NCI-H748 treated with DMSO at 0.1 percent for 48 hours (cell line): ENCODE measurements at places on chromosomes 3 and 15.
A peak's percentile ranks its signal among the peaks of the same experiment; 100 is the strongest.

- DNase-seq = no peak
These were observed 122.5 kb upstream of the GAP43 start for GRCh38 chr3:115500795-115501194.

DNA sequence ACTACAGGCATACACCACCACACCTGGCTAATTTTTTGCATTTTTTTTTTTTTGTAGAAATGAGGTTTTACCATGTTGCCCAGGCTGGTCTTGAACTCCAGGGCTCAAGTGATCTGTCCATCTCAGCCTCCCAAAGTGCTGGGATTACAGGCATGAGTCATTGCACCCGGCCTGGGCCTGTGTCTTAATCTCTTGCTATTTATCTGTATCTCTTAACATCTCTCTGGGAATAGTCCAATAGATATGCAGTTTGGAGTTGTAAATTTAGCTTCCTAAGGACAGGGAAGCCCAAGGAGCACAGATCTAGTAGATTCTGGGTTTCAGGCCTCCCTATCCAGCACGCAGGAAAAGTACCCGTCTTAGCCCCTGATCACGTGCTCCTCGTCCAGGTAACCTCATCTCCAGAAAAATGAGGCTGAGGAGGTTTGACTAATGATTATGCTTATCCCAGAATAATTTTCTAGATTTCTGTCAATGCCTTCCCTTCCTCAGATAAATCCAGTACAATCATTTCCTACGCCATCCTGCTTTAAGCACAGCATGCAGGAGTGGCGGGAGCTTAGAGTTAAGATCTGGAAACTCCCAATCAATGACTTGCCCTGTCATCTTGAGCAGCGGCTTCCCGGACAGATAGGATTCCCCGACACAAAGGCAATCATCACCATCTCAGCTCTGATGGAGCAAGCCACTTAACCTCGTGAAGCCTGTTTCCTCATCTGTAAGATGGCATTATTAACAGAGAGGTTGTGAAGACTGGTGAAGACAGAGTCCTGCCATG is 12.3 kb upstream of the CTDSPL start:
- no peak for DNase-seq

GRCh38 chr3:3288255-3288654 is 108.8 kb upstream of the CRBN start:
- DNase-seq = no peak

DNA sequence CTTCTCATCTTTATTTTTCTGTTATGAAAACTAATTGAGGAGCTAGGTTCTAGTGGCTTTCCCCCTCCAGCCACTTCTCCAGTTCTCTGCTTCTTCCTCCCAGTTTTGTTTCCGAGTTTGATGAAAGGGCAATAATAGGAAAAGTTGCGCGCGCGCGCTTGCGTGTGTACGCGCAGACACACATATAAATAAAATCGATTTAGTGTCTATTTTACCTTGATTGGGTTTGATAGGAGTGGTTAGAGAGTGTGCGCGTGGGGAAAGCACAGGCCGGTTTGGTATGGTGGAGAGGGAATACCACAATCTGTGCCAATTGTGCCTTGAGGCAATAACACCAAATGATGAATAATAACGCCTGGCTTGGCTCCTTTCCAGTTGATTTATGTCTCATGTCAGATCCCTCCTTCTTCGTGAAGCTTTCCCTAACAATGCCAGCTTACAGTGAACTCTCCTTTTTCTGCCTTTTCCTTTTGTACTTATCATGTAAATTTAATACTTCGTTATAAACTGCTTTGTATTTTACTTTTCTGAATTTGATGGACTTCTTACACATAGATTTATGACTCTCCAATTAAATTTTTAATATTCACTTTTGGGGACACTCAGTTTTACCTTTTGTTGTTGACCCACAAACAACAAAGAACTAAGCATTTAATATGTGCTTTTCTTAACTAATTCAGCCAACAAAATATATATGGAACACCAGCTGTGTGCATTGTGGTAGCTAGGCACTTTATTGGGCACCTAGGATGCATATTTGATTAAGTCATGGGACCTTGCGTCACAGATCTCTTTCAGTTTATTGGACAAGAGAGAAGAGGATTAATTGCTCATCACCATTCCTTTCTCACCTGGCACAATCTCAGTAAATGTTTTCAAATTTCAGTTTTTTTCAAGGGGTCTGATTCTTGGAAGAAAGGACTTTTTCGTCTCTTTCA is 1.7 kb downstream of the TIPARP start:
- peak; percentile 22 for DNase-seq

- no peak for DNase-seq
These were observed 6.8 kb upstream of the PDCD6IP start for GRCh38 chr3:33791477-33792166.

- no peak for DNase-seq
These were observed 5.4 kb upstream of the ACP3 start for GRCh38 chr3:132311841-132312240.

- no peak for DNase-seq
These were observed 302.6 kb upstream of the TBL1XR1 start for GRCh38 chr3:177499779-177500423.

GRCh38 chr15:69931156-69931555 is 166.6 kb downstream of the TLE3 start:
- DNase-seq = no peak

DNA sequence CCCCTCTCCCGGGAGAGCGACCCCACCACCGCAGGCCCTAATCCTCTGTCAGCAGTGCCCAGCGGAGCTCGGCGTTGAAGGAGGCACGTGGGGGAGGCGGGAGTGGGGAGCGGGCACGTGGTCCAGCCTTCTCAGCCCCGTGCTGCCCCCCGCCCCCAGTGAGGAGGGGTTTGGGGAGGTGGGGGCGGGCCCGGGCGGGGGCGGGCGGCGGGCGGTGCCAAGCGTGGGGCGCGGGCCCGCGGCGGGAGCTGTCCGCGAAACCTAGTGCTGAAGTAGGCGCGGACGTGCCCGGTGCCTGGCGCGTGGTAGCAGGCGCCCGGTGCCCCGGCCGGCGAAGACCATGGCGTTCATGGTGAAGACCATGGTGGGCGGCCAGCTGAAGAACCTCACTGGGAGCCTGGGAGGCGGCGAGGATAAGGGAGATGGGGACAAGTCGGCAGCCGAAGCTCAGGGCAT is at the start of gene CPLX3:
TSS of gene CPLX3 (plus strand) at position 264 of the 456 bp plus-strand sequence. CDS start at position 341, 77 bp downstream.
- no peak for DNase-seq

DNA sequence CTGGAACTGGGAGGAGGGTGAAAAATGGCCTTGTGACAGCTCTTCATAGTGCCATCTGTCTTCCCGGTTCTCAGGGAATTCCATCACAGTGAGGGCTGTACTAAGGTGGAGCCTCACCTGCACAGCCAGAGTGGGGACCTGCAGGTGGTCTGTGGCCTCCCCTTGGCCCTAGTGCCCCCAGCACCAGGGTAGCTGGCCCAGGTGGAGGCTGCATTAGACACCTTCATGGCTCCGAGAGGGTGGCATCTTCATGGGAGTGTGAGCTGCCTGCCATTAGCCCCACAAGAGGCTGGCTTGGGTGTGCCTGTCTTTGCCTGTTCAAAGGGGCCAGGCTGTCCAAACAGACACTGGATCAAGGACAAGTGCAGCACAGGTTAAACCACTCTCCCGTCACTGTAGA is 95.5 kb upstream of the PRR23E start:
- DNase-seq = no peak

DNA sequence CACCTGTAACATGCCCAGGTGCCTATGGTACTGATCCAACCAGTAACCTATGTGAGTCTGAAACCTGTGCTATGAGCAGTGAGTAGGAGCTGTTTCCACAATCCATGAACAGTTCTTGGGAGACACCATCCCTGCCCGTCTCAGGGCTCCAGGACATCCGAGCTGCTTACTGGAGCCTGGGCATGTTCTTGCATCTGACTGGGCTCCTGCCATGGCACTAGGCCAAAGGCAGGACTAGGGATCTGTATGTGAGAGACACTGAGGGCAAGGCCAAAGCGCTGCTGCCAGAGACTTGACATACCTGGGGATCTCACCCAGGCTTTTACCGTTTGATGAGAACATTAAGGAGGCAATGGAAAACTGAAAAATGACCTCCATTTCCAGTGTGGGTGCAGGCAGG is 59.8 kb downstream of the WDR76 start:
- DNase-seq = no peak

DNA sequence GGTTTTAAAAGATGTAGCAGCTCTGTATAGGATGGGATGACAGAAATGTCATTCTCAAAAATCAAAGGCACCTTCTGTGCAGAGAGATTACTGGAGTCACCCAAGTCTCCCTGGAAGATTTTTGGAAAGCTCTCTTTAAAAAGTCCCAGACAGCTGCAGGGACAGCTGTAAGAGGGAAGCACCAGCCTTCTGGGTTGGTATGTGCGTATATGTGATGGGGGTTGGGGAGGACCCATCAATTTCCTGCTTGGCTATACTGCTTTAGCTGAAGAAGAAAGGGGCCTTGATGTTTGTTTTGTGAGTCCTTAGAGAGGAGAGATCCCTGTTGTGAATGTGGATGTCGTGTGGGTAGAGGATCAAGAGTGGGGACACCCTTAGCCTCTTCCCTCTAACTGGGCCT is 5.4 kb upstream of the SEC11A start:
- DNase-seq = no peak

- DNase-seq = no peak
These were observed 55.6 kb downstream of the SMAD3 start for GRCh38 chr15:67120839-67121643.

DNA sequence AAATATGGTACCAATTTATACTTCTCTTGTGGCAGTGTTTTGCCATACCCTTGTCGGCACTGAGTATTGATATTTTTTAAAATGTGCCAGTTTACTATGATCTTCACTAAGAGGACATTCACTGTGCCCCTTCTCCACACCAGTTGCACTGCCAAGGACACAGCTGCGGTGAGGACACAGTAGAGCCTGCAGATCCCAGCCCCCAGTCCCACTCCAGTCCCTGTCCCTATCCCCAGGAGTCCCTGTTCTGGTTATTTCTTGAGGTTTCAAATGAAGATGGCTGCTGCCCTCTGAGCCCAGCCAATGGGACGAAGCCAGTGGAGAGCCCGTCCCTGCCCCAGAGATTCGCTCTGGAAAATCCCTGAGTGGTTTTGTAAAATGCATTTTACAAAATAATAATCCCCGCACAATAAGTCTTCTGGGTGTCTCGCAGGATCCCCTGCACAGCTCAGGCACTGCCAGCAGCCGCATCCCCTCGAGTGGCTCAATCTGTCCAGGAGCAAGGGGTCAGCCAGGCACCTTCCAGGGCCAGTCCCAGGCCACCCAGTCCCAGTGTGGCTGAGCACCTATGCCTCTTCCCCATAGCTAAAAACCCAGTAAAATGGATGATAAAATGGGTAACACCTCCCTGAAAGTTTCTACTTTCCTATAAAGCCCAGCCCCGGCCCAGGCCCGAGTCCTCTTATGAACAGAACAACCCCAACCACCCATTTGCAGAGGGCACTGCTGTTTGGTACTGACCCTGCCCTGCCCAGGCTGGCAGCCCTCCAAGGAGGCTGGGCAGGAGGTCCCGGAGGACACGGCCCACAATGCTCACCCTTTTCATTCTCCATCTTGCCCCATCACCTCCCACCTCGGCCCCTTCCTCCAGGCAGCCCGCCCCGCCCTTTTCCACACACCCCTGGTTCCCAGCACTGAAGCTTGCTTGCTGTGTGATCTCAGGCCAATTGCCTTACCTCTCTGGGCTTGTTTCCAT is 91.1 kb downstream of the VGLL4 start:
- DNase-seq = no peak

DNA sequence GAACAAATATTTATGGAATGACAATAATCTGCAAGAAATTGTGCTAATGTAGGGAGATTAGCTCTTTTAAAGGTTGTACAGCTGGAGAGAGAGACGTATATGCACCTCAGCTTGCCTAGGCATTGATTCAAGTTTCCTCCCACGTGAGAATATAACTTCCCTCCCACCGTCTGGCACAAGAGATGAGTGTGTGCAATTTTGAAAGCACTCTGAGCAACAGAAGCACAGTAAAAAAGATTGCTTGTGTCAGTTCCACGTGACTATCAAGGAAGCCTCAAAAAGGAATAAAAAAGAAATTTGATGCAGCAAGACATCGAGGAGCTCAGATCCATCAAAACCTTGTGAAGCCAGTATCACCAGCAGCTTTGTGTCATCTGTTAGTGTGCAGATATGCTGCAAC is 435.3 kb downstream of the TUSC7 start:
- DNase-seq = no peak

DNA sequence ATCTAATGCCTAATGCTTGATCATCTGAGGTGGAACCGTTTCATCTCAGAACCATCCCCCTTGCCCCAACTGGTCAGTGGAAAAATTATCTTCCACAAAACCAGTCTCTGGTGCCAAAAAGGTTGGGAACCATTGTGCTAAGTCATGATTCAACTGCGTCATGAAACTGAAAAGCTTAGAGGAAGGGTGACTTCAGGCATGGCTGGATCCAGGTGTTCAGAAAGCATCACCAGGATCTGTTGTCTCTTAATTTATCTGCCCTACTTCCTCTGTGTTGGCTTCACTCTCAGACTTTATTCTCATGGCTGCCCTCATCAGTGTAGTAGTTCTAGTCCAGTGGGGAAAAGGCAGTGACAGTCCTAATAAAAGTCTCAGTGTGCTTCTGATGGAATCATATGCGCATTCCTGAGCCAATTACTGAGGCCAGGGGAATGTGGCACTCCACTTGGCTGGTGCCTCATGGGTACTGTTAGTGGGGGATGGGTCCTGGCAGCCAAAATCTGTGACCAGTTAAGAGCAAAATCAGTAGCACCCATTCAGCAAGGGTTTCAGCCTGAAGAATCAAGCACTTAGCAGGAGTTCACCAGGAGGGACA is 110.3 kb downstream of the WNT5A start:
- no peak for DNase-seq
